Left lung (tissue), 14 donors: ENCODE measurements at places on chromosomes 3 and 15.

DNA sequence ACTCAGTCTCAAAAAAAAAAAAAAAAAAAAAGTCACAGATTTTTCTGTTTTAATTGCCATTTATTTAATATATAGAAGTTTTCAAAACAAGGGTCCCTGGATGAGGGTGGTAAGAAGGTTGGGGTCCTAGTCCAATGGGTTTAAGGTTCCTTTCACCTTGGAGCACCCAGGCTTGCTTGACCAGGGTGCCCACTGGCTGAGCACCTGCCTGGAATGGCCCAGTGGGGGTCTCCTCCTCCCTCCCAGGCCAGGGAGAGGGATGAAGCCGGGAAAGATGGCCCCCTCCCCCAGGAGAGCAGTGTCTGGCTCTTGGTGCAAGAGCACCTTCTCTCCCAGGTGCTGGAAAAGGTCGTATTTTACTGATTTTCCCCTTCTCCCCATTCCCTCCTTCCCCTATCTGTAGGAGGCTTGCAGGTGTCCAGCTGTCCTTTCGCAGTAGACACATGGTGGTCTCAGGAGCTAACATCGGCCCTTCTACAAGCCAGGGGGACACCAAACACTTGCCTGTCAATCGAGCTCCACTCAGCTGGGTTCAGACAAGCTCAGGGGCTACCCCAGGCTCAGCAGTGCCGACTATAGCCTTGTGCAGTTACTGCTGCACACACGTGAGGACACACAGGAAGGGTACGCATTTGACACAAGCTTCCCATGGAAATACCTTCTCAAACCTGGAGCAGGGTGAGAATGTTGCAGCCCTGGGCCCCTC, 112.3 kb upstream of the KLF13 start:
- DNase-seq: no peak

DNA sequence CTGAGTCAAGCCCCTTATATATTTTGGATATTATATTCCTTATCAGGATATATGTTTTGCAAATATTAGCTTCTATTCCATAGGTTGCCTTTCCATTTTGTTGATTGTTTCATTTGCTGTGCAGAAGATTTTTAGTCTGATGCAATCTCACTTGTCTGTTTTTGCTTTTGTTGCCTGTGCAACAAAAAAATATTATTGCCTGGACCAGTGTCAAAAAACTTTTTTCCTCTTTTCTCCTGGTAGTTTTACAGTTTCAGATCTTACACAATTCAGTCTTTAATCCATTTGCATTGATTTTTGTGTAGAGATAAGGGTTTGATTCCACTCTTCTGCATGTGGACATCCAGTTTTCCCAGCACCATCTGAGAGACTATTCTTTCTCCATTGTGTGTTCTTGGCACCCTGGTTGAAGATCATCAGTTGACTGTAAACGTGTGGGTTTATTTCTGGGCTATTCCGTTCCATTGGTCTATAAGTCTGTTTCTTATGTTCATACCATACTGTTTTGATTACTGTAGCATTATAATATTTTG, 228.9 kb upstream of the NR2E3 start:
- no peak for DNase-seq

DNA sequence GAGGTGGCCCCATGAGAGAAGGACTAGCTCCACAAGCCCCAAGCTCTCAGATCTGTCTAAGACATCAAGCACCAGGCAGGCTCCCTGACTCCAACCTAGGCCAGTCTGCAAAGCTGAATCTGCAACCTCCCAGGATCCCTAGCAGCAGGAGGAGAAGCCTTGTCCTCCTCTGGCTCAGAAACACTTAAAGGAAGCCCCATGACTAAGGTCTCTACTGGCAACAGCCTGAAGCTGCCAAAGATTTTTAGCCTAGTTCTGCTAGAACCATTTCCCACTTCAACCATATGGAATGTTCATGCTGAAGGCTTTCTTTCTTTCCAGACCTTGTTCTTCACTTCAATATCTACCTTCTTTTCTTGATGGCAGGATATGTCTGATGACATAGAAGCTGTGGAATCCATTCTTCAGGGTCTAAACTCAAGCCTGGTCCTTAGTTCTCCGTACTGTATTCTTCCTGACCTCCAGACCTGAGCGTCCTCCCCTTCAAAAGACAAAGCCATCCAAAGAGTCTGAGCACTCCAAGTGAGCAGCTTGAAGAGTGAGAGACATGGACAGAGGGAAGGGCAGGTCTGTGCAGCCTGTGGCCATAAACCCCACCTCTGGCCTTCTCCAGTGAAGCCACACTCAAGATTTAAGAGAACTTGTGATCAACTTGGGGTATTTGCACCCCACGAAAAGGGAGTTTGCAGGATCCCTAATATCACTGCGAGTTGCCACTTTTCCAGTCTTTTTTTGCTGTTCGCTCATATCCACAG, 23.1 kb downstream of the SST start:
- DNase-seq: no peak

GRCh38 chr15:63348392-63348791, 33.3 kb downstream of the CA12 start:
- DNase-seq: peak; percentile 51

DNA sequence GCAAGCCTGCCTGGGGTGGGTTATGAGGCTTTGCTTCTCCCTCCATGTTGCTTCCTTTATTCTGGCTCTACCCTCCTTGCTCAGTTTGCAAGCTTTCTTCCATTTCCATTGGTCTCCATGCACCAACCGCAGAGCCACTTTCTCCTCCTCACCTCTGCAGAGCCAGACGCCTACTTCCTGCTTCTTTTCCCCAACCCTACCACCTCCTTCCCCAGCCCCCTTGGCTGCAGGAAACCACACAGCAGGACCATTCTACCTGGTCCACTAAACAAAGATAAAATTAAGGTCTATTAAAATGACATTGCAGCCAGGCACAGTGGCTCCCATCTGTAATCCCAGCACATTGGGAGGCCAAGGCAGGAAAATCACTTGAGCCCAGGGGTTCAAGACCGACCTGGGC, 10.0 kb upstream of the CAV3 start:
- no peak for DNase-seq

- no peak for DNase-seq
Measured at GRCh38 chr3:73403444-73403843, 221.3 kb downstream of the PDZRN3 start.

DNA sequence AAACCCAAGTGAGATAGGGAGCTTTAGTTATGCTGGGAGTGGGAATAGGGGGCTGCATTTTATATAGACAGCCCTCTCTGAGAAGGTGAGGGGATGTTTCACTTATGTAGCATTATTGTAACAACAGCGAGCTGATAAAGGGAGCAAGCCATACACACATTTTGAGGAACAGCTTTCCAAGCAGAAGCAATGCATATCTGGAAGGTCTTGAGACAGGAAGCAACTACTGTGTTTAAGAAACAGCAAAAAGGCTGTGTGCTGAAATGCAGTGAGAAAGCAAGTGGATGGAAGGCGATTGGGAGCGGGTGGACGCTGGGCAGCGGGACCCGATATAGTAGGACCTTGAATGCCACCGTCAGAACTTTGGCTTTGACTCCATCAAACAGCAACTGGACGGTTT, 155.9 kb upstream of the TBL1XR1 start:
- no peak for DNase-seq

GRCh38 chr3:11635680-11636393, 7.9 kb downstream of the VGLL4 start:
- DNase-seq: no peak

GRCh38 chr15:24878153-24878552, 76.6 kb upstream of the SNRPN start:
- no peak for DNase-seq

DNA sequence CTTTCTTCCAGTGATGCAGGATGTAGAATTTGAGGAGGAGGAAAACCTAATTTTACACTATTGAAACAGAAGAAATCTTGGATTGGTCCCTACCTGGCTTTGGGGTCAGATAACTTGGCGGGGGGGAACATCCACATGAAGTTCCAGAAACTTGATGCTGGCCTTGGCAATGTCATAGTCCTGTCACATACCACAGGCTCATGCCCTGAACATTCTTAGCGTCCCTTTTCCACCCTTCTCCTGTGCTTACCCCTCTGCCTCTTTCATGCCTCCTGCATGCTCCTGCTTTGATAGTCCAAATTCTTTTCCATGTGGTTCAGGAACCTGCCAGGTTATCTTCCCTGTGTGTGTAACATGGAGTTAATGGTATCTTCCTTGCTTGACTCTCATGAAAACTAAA, 110.6 kb downstream of the UNC13C start:
- DNase-seq: no peak

- DNase-seq: no peak
Measured at GRCh38 chr3:106401666-106402490, 533.1 kb upstream of the CBLB start.

DNA sequence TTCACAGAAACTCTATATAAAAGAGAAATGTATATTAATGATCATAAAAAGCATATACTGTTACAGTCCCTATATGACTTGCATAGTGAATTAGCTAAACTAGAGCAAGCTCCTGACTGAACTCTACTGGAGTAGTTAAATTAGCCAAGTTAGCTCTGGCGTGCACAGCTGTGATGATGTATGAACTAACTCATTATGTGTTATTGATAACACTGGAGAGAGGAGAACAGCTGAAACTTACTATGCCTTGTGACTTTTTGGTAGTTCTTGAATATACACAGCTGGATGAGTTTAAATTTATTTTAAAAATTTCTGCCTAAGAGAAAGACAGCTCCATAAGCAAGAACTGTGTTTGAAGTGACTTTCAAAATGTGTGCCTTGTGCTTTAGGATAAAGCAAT, 8.1 kb downstream of the TIPARP start:
- DNase-seq: no peak

GRCh38 chr3:114108137-114108536, 51.6 kb downstream of the QTRT2 start:
- DNase-seq: no peak

DNA sequence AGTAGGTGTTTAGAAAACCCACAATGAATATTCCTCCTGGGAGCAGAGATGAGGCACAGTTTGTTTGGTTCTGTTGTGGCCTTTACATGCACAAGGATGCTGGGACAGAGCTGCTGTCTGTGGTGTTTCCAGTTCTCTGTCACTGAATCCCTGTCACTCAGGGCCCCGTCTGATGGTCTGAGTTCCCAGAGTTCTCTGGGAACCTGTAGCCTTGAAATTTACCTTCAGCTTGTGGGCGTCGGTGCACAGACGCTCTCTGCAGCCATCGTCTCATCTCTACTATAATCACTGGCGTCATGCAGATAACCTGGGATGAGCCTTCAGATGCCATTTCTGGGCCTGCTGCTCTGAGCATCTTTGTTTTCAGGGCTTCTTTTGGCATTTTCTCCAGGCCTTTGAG, 81.9 kb downstream of the LRRK1 start:
- no peak for DNase-seq

- no peak for DNase-seq
Measured at GRCh38 chr15:47362118-47362905, 355.0 kb upstream of the SEMA6D start.

GRCh38 chr15:94004697-94005096, 226.7 kb upstream of the MCTP2 start:
- DNase-seq: peak; percentile 11

DNA sequence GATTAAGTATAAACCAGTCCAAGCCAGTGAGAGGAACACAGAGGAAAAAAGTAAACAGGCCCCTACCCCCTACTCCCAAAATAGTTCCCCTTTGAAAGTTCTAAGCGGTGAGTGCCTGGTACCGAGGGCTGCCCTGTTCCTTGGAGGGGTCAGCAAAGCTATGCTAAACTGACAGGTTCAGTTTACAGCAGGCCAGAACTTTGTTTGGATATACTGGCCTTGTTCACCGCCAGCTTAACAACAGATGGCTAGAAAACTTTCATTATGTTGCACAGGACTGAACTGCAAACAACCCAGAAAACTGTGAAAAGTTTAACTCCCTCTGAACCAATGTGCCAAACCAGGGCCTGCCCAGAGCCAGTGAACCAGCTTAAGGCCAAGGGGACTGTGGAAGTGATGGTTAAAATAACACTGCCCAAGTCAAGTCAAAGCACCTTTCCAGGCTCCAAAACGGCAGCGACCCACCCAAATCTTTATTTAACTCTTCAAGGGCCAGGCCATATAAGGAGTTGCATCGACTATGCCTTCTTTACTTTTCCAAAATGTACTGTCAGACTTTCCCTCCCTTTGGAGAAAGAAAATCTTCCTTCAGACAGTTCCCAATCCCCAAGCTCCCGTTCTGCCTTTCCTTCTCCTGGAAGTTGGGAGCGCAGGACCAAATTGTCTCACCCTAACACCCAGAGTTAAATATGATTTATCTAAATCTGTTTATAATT, 448.0 kb downstream of the FOXP1 start:
- DNase-seq: no peak

DNA sequence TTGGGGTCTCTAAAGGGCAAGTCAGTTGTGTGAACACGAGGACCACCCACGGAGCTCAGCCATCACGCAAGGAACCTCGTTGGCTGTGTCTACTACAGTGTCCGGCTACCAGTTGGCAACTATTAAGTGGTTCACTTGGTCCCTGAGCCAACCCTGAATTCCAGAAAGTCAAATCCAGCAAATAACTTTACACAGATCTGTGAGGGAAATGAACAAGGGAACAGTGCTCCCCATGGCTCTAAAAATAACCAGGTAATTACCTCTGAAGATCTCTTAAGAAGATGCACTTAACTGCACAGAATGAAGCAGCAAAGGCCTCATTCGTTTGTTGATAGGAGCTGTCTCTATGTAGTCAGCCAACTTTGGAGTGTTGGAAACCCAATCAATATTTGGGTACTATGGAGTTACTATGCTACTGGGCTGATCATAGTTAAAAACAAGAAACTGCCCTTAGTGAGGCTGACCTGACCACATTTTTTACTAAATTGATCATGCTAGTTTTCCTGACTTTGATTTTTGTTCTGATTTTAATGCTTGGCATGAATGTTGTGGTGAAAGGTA, 219.1 kb upstream of the LRIG1 start:
- DNase-seq: no peak

DNA sequence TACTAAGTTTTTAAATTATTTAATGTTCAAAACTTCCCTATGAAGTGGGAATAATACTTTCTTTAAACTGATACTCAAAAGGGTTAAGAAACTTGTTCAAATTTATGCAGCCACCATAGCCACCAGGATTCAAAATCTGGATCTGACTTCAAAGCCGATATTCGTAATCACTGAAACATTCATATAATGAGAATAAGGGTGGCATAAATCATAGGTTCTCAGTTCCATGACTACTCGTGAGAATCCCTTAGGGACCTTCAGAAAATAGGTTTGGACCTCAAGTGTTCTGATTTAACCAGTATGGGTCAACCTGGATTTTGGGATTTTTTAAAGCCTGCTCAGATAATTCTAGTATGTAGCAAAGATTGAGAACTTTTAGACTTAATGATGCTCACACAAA, 160.6 kb downstream of the RBMS3 start:
- DNase-seq: no peak

DNA sequence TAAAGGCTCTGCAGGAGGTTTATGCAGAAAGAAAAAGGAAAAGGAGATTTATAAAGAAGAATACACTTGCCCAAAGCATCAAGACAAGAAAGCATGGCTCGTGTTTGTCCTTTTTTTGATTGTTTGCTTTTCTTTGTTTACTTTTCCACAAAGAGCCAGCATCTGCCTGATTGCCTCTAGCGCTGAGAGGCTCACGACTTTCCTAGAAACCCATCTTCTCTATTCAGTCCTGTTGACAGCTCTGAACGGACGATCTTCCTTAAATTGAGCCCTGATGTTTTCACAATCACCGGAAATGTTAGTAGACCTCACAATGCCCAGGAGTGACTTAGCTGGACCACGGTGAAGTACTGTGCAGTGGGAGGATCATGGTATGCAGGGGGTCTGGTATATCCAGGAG, 12.4 kb downstream of the GP5 start:
- no peak for DNase-seq

- DNase-seq: no peak
Measured at GRCh38 chr15:89893027-89893426, 767 bp downstream of the AP3S2 start.

GRCh38 chr3:111193472-111193871, 121.9 kb downstream of the NECTIN3 start:
- DNase-seq: no peak

GRCh38 chr3:126677862-126678503, 23.1 kb upstream of the TXNRD3 start:
- no peak for DNase-seq
